ENCODE measurements at places on chromosomes 2 and 18.

GRCh38 chr2:171524018-171524401 lies 1.7 kb downstream of the CYBRD1 start:
- no peak for DNase-seq

DNA sequence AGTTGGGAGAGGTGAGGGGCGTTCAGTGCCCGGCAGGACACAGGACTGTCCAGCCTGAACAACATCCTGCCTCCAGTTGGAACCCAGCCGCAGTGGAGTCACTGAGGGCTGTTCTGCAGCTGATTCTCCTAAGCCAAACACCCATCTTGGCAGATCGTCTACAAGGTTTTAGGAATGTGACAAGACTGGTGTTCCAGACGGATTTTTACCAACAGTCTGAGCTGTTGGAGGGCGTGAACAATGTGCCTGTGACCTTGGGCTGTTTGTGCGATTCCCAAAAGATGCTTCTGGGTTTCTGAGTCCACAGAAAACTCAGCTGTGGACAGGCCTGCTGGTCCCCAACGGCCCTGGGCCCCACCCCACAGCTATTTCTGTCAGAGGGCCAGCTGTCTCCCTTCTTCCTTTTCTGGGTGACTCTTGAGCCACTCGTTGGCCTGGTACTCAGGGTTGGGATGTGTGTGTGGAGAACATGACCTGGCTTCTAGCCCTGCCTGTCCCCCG lies 5.7 kb downstream of the LRRFIP1 start:
- DNase-seq = no peak

GRCh38 chr2:214577769-214578168 lies 166.9 kb downstream of the VWC2L start:
- DNase-seq = no peak

DNA sequence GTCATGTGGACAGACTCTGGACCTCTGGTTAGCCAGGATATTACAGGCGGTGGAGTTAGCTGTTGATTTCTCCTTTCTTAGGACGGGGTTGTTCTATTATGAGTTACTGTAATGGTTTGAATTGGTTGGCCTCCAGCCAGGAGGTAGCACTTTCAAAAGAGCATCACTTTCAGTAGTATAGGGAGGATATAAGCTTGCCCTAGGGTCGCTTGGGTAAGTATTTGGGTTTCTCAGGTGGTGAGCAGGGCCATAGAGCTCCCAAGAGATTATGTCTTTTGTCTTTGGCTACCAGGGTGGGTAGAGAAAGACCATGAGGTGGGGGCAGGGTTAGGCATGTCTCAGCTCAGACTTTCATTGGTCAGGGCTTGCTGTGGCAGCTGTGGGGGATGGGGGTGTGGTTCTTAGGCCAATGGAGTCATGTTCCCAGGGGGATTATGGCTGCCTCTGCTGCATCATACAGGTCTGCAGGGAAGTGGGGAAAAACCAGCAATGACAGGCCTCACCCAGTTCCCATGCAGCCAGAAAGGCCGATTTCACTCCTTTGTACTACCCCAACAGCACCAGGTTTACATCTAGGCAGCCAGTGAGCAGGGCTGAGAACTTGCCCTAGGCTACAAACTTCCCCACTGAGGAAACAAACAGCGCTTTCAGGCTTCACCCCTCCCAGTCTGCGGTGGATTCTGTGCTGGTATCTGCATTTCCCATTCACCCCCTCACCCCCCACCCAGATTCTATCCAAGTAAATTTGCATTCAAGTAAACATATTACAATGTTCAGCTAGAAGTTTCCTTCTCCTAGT lies 89.4 kb upstream of the SLC38A11 start:
- DNase-seq = no peak

- DNase-seq = no peak
Measured at GRCh38 chr18:70523035-70523791, 234.4 kb downstream of the SOCS6 start.

DNA sequence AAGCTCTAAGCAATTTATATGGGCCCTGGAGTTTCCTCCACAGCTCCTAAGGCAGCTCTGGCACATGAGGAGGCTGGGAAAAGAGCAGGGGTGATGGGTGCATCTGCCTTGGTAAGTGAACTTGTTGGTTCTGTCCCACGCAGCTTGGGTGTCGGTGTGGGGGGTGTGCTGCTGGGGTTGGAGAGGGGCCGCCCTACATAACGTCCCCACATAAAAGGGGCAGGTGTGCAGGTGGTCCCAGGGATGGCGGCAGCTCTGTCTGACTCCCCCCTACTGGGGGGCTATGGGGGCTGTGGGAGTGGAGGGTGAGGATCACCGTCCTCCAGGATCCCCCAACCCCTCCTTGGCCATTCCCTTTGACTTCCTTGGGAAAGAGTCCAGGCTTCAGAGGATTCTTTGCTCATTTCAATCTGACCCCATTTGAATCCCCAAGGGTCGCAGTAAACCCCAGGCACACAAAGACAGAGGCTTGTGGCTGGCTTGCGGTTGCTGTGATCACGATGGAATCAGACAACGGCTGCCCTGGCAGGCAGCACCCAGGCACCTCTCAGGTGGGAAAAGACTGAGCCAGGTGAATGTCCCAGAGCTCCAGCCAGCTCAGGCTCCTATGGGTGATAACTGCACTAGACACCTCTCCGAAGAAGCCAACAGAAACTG lies 34.5 kb upstream of the CD8A start:
- DNase-seq = no peak

DNA sequence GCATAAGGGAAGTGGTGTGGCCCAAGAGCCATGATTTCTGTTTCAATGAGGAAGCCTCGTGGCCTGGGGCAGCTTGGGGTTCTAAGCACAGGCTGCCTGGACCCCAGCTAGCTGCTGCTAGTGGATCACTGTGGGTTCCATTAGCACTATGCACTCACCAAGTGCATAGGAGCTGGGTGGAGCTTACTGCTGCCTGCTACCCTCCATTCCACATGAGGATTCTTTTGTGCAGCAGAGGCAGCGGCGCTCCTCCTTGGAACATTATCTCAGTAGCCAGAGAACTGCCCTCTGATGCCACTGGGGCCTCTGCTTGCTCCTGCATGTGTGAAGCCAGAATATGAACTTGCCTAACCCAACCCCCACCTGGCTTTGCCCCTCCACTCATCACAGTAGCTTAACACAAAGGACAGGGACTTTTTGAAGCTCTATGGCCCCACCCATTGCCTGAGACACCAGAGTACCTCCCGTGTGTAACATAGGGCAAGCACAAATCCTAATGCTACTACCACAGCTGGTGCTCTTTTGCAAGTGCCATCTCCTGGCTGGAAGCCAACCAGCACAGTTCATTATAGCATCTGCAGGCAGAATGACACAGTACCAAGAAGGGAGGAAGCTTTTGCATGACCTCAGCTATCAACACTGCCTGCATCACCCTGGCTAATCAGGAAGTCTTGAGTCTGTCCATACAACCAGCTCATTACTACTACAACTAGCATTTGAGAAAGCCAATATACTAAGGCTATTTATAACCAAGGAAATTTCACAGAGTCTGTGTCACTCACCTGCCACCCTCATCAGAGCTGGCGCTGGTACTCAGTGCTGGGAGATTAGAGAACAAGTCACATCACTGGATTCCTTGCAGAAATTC lies 297.0 kb upstream of the GULP1 start:
- no peak for DNase-seq

DNA sequence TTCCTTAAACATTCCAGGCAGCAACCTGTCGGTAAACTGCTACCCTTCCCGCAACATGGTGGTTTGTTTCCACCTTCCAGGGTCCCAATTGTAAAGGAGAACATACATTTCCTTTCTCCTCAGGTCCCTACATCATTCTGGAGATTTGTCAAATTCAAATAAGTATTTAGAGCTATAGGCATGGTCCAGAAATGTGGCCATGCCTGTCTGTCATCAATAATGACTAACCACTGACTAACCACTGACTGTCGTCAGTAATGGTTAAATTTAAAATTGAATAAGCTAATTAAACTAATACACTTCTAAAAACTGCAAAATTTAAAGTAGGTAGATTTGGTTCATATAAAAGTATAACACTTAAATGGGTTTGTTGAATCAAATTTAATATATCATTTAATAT lies 984.0 kb upstream of the SLC39A10 start:
- DNase-seq = no peak

- DNase-seq = peak; percentile 41
Measured at GRCh38 chr2:199850718-199851500, at the start of gene FTCDNL1. Gene FTCDNL1 (minus strand): TSS chr2:199851192. CDS start chr2:199848962, 2,230 bp downstream.

GRCh38 chr2:235054919-235055318 lies 103.1 kb downstream of the SH3BP4 start:
- no peak for DNase-seq

DNA sequence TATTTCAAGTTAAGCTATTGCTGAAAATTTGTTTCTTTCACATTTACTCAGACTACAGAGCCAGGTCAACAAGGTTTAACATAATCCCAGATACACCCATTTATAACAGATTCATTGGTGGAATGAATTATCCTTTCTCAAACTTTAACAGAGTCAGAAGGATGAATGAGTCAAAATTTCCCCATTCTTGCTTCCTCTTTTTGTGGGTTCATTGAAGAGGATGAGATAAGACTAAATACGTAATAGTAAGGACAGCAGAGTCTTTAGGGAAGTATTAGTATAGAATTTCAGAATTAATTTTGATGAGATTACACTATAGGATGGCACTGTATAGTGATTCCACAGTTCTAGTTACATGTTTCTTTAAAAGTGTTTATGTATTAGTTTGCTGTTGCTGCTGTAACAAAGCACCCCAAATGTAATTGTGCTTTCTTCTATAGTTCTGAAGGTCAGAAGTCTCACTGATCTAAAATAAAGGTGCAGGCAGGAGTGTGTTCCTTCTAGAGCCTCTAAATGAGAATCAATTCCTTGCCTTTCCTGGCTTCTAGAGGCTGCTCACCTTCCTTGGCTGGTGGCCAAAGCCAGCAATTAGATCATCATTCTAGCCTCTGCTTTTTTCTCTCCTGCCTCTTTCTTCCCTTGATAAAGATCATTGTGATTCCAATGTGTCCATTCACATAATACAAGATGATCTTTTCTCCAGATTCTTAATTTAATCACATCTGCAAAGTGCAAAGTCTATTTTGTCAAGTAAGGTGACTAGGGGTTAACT lies 309.3 kb upstream of the PIK3C3 start:
- no peak for DNase-seq

DNA sequence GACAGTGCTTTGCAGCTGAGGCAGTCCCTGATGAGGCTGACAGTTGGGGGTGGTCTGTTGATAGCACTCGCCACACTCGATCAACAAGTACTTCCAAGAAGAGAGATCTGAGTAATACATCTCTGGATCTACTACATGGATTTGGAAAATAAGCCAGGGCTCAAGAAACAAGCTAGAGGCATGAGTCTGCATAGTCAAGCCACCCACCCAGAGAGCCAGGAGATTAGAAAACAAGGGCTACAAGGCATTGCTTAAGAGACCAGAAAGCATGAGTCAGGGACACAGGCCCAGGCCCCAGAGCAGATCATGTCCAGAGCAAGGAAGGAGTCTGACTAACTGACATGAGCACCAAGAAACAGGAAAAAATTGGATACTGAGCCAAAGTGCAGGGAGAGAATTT lies 196.9 kb upstream of the CWC22 start:
- DNase-seq = no peak

GRCh38 chr2:122863532-122863931 lies 1108.1 kb downstream of the TSN start:
- no peak for DNase-seq

- DNase-seq = no peak
Measured at GRCh38 chr2:14451312-14451711, 181.2 kb upstream of the LRATD1 start.

DNA sequence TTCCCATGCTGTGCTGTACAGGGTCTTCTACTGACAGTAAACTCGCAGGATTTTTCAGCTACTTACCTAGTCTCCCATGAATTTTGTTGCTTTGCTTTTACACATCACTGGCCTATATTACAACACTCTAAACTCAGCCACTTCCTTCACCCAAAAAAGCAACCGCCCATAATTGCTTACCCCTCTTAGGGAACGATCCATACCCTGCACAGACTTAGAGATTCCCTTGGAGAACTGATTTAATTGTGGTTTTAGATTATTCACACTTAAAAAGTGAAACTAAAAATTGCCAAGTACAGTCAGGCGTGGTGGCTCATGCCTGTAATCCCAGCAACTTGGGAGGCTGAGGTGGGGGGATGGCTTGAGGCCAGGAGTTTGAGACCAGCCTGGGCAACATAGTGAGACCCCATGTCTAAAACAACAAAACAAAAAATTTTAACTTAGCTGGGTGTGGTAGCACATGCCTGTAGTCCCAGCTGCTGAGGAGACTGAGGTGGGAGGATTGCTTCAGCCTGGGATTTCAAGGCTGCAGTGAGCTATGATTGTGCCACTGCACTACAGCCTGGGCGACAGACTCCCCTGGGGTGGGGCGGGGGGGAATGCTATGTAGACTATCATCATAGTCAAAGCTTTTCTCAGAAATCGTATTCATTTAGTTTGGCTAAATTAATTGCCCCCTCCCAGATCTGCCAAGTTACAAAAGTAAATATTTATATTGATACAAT lies 19.3 kb downstream of the MRPL30 start:
- DNase-seq = no peak

- no peak for DNase-seq
Measured at GRCh38 chr18:63363951-63364350, 3.1 kb downstream of the KDSR start.

DNA sequence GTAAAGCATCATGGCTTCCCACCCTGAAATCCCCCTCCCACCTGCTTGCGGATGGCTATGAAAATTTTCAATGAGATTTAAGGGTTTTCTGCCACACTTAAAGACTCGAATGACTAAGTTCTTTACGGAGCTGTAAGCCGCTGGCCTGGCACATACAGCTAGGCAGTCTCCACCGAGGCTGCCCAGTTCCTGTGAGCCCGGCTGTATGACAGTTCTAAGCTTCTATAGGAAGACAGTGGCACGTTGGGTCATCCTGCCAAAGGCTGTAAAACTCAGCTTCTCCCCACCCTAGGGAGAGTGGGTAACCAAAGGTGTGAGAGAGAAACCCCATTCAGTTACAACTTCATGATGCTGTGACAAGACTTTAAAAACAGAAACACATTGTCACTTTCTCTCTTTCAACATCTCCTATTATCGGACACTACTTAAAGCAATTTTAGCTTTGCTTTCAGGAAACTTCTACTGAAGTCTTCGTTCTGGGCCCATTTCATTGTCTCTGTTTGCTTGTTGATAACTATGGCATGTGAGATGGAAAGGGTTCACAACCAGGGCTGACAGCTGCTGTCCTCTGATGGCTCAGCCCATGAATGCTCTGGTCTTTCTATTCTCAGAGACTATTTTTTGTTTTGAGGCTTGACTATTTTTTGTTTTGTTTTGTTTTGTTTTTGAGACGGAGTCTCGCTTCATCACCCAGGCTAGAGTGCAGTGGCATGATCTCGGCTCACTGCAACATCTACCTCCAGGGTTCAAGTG lies 7.1 kb downstream of the CASP8 start:
- no peak for DNase-seq

- DNase-seq = no peak
Measured at GRCh38 chr2:151103551-151103950, 158.1 kb downstream of the RBM43 start.

GRCh38 chr18:49973592-49973991 lies 160.3 kb upstream of the ACAA2 start:
- no peak for DNase-seq

GRCh38 chr2:98458667-98459380 lies 14.2 kb downstream of the INPP4A start:
- DNase-seq = no peak

GRCh38 chr2:122539920-122540319 lies 784.5 kb downstream of the TSN start:
- no peak for DNase-seq

Measured in stimulated activated CD4-positive, alpha-beta T cell treated with anti-CD3 and anti-CD28 coated beads, Interleukin-1b, Interleukin-23, amount 100 ng/mL, for 1 hour (primary cell).